Stimulated activated CD8-positive, alpha-beta memory T cell treated with anti-CD3 and anti-CD28 coated beads, Interleukin-4, amount 100 ng/mL, for 1 hour (primary cell): ENCODE measurements at places on chromosomes 4 and X.

DNA sequence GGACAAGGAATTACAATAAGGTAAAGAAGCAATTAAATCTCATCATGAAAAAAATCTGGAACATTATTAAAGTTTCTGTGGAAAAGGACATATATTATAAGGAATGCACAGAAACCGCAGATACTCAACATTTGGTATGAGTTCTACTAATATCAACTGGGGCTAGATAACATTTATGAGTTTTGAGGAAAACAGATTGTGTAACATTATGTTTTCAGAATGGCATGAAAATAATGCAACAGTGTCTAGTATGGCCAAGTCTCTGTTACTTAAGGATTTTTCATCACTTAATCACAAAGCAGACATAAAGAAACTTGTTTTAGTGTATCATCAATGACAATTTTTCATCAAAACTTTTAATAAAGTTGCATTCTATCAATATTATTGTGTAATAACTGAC lies 785.0 kb downstream of the GLUD2 start:
- no peak for DNase-seq

GRCh38 chr4:10371869-10372471 lies 85.3 kb downstream of the ZNF518B start:
- no peak for DNase-seq

DNA sequence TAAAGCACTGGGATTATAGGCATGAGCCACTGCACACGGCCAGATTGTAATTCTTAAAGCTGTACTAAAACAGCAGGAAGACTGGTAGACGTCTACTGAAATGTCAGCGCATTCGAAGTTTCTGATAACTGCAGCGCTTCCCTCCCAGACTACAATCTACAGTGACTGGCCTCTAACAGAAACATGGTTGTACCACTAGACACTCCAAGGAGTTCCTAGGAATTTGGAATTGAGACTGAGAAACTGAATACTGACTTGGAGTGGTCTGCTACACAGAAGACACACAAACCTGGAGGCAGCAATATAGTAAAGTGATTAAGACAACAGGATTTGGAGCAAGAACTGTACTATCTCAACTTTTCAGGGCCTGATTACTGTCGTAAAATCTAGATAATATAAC lies 937 bp downstream of the HELQ start:
- DNase-seq: no peak

- no peak for DNase-seq
Observed at GRCh38 chr4:123606336-123606735, 209.7 kb downstream of the SPRY1 start.

- DNase-seq: no peak
Observed at GRCh38 chr4:26161030-26161824, 159.6 kb upstream of the RBPJ start.

- no peak for DNase-seq
Observed at GRCh38 chr4:15374656-15375055, 53.2 kb upstream of the C1QTNF7 start.
